Posterior vena cava (tissue), 2 donors: ENCODE measurements at places on chromosomes 11 and 22.

DNA sequence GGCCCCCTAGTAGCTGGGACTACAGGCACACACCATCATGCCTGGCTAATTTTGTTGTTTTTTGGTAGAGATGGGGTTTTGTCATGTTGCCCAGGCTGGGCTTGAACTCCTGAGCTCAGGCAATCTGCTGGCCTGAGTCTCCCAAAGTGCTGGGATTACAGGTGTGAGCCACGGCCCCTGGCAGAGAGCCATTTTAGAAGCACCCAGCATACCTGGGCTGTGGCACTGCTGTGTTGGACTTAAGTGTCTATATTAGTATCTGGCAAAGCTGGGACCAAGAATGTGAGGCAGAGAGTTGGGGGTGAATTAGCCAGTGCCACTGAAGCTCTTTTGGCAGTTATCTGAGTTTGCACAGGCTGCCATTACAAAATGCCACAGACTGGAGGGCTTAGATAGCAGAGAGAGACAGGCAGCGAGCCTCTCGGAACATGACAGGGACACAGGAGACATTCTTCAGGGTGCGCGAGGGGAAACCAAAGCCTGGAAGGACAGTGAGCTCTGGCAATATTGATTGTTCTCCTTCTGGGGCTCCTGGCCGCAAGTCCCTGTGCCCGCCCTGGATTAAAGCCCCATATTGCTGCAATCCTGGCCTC is 87.7 kb upstream of the ALX4 start:
- no peak for DNase-seq

GRCh38 chr22:50047346-50047745 is 10.8 kb downstream of the TTLL8 start:
- peak; percentile 52 for DNase-seq

DNA sequence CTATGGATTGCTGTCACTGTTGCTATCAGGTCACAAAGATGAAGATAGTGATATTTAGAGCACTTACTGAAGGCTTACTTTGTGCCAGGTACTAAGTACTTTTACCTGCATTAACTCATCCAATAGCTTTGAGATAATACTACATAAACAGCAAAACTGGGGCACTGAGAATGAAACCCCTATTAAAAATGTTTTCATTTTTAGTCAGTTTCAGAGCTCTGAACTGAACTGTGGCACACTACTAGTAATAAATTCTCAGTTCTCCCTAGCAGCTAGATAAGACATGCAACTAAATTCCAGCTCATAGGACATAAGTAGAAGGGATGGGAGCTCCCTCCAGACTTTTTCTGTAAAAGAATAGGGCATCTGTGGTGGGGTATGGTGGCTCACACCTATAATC is 24.0 kb downstream of the ARFGAP3 start:
- DNase-seq, result no peak

DNA sequence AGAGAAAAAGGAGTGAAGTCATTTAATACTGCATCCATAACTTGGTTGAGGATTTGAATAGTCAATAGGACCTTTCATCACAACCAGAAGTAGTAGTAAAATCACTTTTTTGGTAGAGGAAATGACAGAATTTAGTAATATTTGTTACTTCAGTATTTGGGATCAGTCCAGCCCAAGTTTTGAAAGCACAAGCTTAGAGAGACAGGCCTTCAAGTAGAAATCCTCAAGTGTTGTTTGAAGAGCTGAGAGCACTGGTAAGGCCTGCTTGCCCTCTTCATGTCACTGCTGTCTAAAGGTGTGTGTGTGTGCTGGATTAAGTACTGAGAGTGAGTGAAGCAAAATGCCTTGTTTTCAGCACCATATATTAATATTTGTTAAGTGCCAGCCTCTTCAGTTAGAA is 137.3 kb downstream of the WNT11 start:
- no peak for DNase-seq

DNA sequence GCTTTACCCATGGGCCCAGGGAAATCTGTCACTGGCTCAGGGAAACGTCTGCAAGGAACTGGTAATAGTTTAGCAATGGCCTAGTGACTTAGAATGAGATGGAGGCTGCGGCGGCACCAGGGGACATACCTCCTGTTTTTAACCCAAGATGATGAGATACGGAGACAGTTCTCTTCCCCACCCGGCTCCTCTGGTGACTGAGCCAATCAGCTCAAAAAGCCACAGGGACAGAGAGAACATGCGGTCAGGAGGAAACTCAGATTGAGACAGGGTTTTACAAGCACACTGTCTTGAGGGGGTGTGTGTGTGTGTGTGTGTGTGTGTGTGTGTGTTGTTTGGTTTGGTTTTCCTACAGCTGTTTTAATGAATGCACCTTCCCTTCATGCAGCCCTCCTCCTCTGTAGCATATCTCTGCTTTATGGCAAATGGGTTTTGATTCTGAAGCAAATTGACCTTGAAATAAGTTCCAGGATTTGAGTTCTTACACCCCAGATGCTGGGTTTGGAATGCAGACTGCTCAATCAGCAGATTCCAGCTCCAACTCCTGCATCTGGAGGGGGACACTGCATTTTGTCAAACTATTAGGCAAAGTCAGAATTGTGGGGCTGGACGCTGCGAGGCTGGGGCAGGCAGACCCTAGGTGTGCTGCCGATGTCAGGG is 246.2 kb downstream of the NTM start:
- DNase-seq, result no peak

GRCh38 chr22:39174498-39175352 is 22.2 kb upstream of the CBX7 start:
- DNase-seq, result peak; percentile 93

DNA sequence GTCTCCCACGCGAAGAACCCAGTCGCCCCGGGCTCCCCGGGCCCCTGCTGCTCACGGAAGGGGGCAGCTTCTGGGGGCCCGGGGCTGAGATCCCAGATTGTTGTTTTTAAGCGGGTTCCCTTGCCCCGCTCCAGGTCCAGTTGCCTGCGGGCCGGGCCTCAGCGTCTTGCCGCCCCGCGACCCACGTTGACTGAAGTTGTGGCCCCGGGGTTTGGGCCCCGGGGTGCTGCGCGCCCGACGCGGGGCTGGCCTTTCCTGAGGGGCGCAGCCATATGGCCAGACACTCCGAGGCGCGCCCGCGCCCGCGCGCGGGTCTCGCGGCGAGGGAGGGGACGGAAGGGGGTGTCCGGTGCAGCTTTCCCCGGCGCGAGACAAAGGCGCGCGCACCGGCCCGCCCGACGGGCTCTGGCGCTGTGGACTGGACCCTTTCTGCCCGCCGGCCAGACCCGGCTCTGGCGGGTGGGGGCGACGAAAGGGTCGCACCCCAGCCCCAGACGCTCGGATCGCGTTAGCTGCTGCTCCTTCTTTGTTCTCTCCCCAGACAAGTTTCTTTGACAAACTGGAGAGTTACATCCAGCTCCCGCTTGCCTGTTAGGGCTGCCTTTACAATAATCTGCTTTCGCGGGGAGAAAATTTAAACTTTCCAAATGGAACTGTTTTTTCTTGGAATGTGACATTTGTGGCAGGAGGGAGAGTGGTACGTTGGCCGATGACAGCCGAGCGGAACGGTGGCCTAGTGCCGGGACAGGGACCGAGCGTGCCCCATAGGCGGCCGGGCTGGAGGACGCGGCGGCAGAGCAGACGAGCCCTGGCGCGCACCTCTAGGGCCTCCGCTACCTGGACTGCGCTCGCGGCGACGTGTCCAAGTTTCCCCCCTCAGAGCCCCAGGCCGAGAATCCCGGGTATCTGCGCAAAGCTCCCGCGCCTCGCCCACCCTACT is 716 bp downstream of the AMOTL1 start:
- peak; percentile 86 for DNase-seq

DNA sequence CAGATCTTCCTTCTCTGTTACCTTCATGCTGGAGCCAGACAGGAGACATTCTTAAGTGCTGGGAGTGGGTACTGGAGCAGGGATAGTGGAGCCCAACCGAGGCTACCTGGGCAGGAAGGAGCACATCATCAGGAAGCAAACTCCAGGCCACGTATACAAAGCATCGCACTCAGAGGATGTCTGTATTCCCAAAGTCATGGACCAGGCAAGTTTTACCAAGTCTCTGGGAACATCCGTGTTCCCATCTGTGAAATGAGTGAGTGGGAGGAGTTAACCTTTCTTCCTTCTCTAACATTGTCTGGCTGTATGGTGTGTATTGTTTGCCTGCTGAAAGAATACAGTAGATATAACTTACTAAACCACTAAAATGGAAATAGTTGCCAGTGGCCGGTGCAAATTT is 175.0 kb upstream of the TMEM45B start:
- DNase-seq, result no peak

DNA sequence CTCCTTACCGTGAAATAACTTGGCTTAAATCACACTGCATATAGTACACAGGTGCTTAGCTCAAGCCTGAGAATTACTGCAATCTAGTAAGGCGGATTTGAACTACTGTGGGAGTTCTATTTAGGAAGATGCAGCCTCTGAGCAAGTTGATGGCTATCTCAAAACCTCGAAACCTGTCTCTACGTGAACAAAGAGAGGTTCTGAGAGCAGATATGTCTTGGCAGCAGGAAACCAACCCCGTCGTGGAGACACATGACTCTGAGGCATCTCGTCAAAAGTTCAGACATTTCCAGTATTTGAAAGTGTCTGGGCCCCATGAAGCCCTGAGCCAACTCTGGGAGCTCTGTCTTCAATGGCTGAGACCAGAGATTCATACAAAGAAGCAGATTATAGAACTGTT is 5.9 kb downstream of the ZNF215 start:
- no peak for DNase-seq

GRCh38 chr22:25395915-25396314 is 168.6 kb upstream of the GRK3 start:
- DNase-seq, result no peak

DNA sequence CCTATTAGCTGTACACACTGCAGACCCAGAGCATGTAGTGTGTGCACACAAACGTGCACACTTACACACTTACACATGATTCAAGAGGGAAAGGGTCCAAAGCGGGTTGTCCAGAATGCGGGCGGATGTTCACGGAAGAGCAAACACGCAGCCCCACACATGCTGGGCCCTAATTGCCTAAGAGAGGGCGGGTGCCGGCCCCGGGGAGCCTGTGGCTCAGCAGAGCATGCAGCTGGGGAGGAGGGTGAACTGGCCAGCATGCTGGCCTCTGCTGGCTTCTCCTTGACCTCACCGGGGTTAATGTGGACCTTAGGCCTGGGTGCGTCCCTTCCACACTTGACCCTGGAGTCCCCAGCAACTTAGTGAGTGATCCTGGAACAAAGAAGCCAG is 816.3 kb downstream of the BRD1 start:
- DNase-seq, result peak; percentile 67

DNA sequence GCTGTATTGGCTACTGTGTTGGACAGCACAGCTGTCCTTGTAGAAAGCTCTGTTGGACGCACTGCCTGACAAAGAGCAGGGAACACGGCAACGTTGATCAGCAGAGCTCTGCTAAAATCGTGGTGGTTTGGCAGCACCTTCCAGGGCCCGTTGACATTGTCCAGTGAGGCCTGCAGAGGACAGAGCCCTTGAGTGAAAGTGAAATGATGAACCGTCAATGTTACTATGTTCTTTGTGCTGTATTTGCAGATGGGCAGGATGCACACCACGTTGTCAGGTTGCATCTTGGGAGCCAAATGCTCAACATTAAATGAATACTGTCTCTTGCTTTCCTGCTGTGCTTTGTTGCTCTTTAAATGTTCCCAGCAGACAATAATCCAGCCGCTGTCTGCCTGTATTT is 69.7 kb downstream of the NELL1 start:
- DNase-seq, result no peak

DNA sequence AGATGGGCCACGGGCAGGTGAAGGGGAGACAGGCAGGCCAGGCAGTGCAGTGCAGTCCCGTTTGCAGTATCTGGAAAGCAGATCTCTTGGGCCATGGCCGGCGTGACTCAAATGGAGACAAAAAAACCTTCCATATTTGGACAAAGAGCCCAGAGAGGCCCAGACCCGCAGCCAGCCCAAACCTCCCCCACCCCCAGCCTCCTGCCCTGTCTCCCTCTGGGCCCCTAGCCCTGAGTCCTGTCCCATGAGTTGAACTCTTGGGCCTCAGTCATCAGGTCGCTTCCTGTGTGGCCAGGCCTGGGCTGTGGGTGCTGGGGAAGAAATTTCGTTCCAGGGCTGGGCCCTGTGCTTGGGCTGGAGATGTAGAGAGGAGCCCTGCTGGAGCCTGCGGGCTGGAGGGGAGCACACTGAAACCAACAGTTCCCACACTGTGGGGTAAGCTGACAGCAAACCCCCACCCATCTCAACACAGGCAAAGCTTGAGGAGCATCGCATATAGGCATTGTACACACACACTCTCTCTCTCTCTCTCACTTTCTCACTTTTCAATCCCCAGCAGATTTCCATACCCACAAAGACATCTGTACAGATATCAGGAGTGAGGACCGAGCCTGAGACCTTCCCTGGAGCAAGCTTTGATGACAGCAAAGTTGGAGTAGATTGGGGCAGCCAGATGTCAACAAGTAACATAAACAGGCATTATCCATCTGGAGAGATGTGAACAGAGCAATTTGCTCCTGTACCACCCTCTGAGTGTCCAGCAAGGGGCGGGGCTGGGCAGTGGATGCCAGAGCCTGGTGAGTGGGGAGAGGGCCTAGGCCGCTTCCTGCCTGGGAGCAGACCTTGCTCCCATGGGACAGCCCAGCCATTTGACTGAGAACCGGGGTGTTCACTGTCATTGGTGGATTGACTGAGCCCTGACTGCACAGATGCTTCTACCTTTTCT is 17.2 kb downstream of the ARHGEF17 start:
- peak; percentile 90 for DNase-seq

DNA sequence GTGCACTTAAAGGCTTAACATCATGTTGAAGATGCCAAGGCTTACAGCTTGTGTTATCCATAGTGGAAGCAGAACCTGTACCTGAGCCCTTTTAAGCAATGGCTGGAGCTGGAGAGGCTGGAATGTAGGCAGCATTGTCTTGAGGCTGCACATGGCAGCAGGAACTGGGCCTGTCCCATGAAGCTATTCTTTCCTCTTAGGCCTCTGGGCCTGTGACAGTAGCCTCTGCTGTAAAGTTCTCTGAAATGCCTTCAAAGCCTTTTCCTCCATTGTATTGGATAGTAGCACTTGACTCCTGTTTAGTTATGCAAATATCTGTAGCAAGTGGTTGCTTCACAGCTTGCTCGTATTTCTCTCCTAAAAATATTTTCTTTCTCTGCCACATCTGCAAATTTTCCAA is 127.4 kb upstream of the ANO5 start:
- no peak for DNase-seq

- DNase-seq, result no peak
Observed at GRCh38 chr11:111637885-111638284, 35.6 kb downstream of the SIK2 start.

- no peak for DNase-seq
Observed at GRCh38 chr22:47112994-47113852, 350.8 kb downstream of the TBC1D22A start.

GRCh38 chr22:17773606-17774205 is 563 bp downstream of the BID start:
- DNase-seq, result no peak

- DNase-seq, result no peak
Observed at GRCh38 chr11:126578021-126578420, 222.5 kb downstream of the ST3GAL4 start.

GRCh38 chr22:40592352-40593113 is 44.0 kb downstream of the MRTFA start:
- DNase-seq, result no peak

GRCh38 chr22:46845296-46846149 is 83.1 kb downstream of the TBC1D22A start:
- DNase-seq, result peak; percentile 71
